ENCODE measurements at places on chromosomes 2 and 18. TPM values are rescaled to one million over a fixed set of nuclear protein-coding genes. Genes with fewer than 3 reads are reported as not detected.

Gene GALR1
- 0.01 TPM for polyA plus RNA-seq

GRCh38 chr2:201696151-201696659 is 2.2 kb downstream of the MPP4 start:
- no peak for DNase-seq

DNA sequence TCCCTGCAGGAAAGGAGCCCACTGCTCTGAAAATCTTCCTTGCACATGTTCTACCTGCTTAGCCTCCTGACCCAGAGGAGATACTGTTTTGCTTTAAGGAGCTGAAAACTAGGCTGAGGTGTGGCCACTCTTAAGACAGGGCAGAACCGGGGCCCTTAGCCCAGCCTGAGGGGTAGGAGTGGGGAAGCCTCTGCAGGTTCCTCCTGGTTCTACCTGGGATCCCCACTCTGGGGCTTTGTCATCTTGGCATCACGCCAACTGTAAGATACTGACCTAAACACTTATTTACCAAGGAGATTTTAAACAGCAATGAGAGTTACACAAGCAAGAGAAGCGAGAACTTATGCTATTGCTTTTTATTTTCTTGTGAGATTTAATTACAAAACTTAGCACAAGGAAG is 86.9 kb downstream of the KCTD1 start:
- DNase-seq, result no peak

DNA sequence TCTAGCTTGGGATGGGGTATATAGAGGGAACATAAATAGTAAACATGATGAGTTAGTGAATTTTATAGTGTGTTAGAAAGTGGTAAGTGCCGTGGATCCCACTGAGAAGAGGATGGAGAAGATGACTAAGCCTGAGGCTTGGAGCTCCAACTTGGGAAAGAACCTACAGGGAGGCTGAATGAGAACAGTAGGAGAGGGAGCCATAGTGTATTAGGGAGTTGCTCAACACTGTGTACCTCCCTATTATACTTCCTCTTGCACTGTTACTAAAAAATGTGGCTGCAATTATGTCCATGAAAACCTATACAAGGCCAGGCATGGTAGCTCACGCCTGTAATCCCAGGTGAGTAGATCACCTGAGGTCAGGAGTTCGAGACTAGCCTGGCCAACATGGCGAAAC is 2.9 kb upstream of the SLC19A3 start:
- DNase-seq, result no peak

GRCh38 chr2:241893265-241893664 is 23.7 kb downstream of the RTP5 start:
- DNase-seq, result no peak

GRCh38 chr18:2970772-2971659 is 41.9 kb downstream of the LPIN2 start:
- DNase-seq, result no peak
